ENCODE measurements at places on chromosomes 3 and 15.

DNA sequence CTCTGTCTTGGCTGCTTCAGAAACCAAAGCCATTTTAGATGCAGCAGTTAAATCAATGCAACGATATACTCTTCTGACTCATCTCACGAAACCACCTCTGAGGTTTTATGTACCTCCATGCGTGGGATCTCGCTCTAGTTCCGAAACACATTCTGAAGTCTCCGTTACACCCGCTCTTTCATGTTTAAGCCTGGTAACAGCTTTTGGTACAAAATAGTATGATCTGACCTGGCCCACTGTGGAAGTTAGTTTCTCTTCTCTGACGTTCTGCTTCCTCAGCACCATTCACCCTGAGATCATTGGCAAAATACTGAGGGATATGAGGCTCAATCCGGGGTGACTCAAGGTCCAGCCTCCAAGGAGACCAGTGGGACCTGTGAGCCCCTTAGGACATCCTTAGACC is 121.9 kb downstream of the TMEM266 start:
- no peak for DNase-seq

DNA sequence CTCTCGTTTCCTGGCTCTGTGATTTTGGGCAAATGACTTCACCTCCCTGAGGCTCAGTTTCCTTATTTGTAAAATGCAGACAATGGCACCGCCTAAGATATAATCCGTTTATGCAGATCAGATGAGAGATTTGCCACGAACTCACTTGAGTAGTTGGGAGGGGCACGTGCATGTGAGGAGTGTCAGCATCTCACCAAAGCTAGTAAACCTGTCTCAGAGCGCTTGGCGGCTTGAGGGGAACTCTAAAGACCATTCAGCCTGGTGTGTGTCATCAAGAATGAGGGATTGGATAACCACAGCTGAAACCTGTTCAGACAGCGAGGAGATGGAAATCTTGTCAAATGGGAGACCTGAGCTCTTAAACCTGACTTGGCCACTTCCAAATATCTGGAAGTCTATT is 48.7 kb downstream of the BDH1 start:
- DNase-seq = no peak

DNA sequence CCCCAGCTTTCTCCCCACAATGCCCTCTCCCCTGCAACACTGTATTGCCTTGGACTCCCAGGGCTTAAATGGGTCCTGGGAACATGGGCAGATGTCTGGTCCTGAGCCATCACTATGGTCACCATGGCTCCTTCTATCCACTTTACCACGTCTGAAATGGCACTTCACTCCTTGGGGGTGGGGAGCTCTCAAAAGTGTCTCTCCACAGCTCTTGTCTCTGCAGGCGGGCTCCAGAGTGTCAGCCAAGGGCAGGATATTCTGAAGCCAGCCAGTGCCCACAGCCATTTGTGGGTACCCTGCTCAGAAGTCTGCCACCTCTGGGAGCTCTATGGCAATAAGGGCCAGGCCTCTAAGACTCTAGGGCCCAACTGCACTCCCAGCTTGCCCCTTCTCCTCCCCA is 163.9 kb downstream of the PPM1L start:
- DNase-seq = no peak

DNA sequence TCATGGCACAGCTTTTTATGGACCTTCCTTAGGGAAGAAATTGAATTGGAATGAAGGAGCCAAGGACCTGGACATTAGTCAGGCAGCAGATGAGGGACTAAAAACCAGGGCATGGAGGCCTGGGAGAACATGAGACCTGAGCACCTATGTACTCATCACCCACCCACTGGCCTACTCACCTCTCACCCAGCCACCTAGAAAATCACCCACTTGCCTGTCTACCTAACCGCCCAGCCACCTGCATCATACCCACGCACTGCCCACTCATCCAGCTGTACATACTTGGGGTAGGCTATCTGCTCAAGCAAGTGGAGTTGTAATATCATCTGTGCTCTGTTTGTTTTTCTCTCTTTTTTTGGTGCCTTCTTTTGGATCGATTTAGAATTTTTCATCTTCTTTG is 65.3 kb upstream of the SLCO2A1 start:
- no peak for DNase-seq

DNA sequence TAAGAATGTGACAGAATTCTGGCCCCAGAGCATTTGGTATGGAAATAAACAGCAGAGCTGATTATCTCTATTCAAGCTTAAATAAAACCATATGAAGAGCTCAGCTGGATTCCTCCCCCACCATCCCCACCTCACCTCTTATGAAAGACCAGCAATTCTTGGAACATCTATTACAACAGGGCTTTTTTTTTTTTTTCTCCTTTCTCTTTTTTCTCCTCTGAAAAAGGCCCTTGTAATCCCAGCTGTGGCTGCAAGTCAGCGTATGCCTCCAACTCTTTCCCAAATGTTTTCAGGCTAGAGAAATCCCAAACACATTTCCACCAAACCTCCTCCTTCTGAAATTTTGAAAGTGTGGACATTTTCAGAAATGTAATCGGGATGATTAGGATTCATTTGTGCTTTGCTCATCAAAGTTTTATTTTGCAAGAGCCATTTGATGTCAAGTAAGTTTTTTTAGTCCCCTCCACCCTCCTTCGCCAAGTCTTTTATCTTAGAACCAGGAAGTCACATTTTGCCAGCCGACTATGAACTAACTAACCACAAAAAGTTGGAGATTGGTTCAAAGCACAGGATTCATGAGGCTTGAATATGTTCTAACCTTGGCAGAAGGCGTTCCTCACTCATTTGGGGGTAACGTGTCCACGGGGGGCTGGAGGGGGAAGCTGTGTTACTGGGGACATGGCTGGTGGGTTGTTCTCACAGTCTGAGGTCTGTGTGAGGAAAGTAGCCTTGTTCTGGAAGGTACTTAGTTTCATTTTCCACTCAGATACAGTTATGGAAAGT is 142.0 kb upstream of the PDZRN3 start:
- no peak for DNase-seq

DNA sequence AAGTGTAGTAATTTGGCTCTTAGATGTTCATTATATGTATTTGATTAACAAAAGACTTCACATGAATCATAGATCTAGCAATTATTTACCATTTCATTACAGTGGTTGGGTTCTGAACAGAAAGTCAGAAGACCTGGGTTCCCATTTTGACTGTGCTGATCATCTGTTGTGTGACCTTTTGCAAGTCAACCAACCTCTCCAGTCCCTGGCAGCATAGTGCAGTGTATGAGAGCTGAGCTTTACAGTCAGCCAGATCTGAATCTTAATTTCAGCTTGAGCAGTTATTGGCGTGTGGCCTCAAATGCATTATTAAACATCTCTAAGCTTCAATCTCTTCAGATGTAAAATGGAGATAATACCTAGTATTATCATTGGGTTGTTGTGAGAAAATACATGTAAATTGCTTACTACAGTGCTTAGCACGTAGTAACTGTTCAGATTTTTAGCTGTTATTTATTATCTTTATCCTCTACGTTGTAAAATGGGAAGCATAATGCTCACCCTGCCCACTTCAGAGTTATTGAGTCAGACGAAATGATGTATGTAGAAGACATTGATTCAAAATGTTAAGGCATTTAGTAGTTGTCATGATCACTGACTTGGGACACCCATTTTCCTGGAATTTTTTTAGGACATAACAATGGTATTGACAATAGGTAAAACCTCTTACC is 104.0 kb downstream of the KLHL25 start:
- DNase-seq = no peak

- DNase-seq = no peak
Observed at GRCh38 chr15:69666441-69666882, 213.8 kb downstream of the RPLP1 start.

DNA sequence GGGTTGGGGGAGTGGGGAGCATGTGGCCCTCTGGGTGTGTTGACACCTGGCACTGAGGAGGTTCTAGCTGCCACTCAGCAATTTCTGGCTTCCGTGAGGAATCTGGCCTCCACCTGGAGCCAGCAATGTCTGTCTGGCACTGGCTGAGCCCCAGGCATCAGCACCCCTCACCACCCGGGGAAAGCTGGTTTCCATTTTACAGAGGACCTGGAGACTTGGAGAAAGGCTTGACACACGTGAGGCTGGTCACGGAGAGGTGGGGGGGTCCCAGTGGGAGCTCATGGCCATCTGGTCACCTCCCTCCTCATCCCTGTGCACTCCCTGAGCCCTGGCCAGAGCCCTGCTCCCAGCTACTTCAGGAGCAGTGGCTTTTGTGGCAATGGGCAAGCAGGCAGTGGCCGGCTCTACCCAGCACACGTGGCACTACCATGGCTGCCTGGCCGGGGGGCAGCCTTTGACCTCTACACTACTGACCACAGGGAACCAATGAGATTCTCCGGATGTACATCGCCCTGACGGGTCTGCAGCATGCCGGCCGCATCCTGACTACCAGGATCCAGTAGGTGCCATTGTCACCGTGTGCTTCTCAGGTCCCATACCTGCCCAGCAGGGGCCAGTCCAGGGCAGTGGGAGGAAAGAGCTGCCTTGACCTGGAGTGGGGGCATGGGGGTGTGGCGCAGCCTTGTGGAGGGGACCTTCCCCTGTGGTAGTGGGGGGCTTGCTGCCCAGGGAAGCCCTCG is 28.5 kb downstream of the ACAD9 start:
- DNase-seq = no peak

DNA sequence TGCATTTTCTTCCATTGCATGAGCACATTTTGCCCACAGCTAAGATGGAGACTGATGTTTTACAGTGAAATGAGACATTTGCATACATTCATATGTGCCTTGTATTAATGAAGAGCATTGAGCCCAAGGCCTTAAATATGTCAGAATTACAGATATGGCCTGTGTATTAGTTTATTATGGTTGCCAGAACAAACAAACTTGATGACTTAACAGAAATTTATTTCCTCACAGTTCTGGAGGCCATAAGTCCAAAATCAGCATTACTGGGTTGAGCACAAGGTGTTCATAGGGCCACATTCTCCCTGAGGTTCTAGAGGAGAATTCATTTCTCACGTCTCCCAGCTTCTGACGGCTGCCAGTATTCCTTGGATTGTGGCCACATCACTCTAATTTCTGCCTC is 302.6 kb upstream of the TGFBR2 start:
- DNase-seq = no peak

GRCh38 chr3:169746924-169747323 is 17.9 kb downstream of the TERC start:
- no peak for DNase-seq

GRCh38 chr3:70433091-70433490 is 120.7 kb upstream of the MDFIC2 start:
- no peak for DNase-seq

- DNase-seq = no peak
Observed at GRCh38 chr3:171960159-171960558, 79.2 kb upstream of the FNDC3B start.

DNA sequence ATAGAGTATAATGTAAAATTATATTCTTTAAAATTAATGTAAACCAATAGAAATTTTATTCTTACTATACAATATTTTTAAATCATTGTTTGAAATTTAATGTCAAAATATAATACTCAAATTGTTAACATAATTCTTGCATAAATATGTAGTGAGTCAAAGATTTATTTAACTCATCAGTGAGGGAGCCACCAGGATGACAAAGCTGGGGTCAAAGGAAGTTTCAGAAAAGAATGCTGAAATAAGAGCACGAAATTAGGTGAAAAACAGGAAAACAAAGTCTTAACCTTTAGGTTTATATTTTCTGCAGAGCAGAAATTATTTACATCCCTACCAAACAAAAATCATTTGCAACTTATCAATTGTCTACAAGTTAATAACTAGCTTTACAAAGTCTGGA is 74.1 kb downstream of the DIPK2A start:
- no peak for DNase-seq

DNA sequence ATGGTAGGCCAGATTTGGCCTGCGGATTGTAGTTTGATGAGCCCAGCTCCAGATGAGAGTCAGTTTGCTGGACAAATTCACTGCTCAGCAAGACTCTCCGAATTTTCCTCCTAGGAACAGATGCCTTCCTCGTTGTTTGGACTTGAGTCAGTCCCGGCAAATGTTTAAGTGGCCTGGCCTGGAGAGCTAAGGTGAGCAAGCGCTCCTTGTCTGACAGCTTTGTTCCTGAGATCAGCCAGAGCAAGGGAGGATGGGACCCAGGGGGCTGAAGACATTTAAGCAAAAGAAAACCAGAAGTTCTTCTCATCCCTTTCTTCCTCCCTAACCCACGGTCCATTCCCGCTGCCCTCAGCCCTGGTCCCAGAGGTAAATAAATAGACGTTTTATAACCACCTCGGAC is 40.3 kb downstream of the POLR2M start:
- no peak for DNase-seq

GRCh38 chr3:43081796-43082195 is 24.1 kb downstream of the POMGNT2 start:
- no peak for DNase-seq

DNA sequence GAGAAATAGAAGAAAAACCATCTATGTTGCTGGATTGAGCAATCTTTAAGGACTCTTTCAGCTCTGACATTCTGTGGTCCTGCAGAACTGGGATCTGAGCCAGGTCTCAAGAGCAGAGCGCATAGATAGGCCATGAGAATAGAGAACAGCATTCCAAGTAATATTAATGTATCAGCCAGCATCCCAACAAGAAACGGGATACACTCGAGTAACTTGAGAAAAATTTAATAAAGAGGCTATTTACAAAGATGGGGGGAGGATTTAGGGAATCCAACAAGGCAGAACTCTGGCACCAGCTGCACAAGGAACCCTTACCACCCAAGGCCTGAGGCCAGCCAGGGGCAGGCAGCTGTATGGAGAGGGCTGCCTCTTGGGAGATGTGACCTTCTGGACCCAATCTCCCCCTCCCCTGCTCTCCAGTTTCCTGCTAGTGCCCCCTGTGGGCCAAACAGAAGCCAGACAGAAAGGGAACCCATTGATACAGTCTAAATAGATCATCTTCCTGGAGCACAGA is 8.2 kb downstream of the TMOD2 start:
- DNase-seq = no peak

- no peak for DNase-seq
Observed at GRCh38 chr3:147119346-147119745, 287.0 kb downstream of the ZIC4 start.

- DNase-seq = peak; percentile 92
Observed at GRCh38 chr3:126389112-126389793, 5.5 kb upstream of the CFAP100 start.

- no peak for DNase-seq
Observed at GRCh38 chr3:138234401-138235179, 47.5 kb downstream of the ARMC8 start.

GRCh38 chr3:16136055-16136454 is 38.4 kb upstream of the GALNT15 start:
- DNase-seq = no peak

GRCh38 chr3:122066331-122067213 is 11.4 kb downstream of the CD86 start:
- DNase-seq = no peak

- no peak for DNase-seq
Observed at GRCh38 chr3:71026634-71027578, 556.6 kb downstream of the FOXP1 start.
